ENCODE measurements at places on chromosomes 16 and 17.

GRCh38 chr17:44222112-44222869 lies 2.8 kb upstream of the UBTF start:
- no peak for DNase-seq

GRCh38 chr16:74778646-74779045 lies 4.0 kb upstream of the FA2H start:
- no peak for DNase-seq

DNA sequence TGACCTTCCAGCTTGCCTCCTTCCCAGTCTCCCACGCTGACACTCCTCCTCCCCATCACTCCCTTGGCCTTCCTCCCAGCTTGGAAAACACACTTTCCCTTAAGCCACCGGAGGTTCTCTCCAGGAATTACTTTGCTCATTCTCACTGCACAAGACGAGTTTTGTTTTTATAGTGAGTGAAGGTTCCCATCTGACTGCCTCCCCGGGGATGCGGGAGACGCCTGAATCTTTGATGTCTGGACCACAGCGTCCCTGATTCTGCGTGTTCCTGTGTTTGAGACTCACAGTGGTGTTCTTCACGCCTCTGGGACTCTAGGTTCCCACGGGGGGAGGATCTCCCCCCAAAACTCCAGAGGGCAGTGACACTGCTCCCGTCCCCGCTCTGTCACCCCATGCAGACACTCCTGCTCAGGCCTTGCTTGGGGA lies 2.0 kb downstream of the DNAI2 start:
- no peak for DNase-seq

- DNase-seq = no peak
Measured at GRCh38 chr17:81258292-81258691, 19.2 kb downstream of the NDUFAF8 start.

GRCh38 chr16:17437981-17438380 lies 32.8 kb downstream of the XYLT1 start:
- no peak for DNase-seq

- peak; percentile 41 for DNase-seq
Measured at GRCh38 chr16:3171181-3171854, 16.7 kb upstream of the OR1F1 start.

DNA sequence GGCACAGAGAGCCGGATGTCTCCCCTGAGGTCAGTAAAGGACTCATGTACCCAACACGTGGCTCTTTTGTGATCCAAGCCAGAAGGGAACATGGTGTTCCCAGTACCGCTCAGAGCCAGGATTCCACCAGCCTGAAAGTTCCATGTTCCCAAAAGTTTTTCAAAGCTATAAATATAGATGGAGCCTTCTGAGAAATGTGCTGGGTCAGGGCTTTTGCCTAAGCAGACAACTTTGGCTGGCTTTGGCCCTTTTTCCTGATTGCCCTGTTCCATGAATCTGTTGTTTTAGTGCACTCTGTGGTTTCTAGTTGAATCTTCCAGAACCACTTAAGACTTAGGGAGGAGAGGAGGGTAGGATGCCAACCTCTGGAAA lies 128.5 kb upstream of the HS3ST2 start:
- no peak for DNase-seq

- peak; percentile 87 for DNase-seq
Measured at GRCh38 chr16:1351582-1352362, at the start of the genes GNPTG and TSR3. TSS of gene GNPTG (plus strand) at chr16:1351931. CDS start at chr16:1351966, 35 bp downstream. TSS of gene TSR3 (minus strand) at chr16:1351878. CDS start at chr16:1351804, 74 bp downstream.

DNA sequence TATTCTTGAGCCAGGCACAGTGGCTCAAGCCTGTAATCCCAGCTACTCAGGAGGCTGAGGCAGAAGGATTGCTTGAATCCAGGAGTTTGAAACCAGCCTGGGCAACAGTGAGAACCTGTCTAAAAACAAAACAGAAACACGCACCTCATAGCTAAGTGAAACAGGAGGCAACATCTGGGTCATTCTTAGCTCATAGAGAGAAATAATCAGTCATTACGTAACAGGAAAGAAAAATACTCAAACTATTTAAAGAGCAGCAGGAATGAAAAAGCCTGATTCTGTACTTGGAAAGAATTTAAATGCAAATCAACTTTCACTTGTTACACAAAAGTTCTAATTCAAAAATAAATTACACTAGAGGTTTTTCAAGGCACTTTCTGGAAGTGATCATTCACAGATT lies 17.2 kb downstream of the CHCT1 start:
- no peak for DNase-seq

- no peak for DNase-seq
Measured at GRCh38 chr17:62696726-62697490, 69.4 kb downstream of the MRC2 start.

DNA sequence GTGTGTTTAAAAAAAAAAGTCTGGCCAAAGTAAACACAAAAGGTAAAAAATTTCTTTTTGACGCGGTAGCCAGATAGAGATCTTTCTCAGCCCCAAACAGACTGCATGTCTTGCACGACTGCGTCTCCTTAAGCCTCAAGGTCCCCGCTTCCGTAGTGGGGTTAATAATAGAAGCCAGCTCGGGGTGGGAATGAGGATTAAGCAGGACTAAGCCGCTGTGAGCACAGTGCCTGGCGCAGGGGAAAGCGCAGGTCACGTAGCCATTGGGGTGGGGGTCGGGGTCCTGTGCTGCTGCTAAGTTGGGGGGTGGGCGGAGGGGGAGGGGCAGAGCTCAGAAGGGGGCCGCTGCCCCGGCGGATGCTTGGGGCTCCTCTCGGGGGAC lies 521 bp downstream of the GGA2 start:
- no peak for DNase-seq

GRCh38 chr17:37294888-37295287 lies 80.9 kb upstream of the C17orf78 start:
- DNase-seq = no peak

DNA sequence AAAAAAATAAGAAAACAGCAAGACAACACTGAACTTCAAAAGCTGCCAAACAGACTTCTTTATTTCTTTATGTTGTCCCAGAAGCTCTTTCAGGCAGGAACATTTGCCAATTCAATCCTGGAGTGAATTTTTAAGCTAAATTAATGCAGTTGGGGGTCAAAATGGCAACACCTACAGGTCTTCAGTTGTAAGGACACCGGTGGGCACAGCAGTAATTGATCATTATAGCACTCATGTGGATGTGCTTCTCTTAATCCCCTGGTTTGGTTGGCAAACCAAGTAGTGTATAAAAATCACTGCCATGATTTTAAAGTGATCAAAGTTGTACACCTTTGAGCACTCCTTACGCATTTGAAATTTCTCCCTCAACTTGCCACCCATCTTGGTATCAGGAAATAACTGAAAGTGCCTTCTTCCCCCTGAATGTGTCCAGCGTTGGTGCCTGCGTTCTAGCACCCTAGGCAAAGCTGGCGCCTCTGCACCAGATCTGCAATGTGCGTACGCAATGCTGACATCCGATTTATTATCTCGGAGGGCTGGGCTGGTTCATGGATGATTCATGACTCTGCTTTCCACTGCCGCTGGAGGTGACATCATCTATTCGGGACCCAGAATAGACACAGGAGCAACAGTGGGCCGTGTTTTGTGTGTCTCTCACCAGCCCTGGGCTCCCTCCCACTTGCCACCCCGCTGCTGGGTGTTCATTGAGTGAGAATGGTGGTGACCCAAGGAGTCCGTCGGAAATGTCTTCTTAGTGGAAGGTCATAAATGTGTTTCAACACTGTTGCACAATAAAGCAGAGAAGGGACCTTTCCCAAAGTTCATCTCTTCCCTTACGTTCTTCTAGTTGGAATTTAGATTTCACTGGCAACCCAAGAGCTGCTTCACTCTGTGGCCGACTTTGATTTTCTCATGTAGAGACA lies 203.4 kb downstream of the CCDC182 start:
- no peak for DNase-seq

DNA sequence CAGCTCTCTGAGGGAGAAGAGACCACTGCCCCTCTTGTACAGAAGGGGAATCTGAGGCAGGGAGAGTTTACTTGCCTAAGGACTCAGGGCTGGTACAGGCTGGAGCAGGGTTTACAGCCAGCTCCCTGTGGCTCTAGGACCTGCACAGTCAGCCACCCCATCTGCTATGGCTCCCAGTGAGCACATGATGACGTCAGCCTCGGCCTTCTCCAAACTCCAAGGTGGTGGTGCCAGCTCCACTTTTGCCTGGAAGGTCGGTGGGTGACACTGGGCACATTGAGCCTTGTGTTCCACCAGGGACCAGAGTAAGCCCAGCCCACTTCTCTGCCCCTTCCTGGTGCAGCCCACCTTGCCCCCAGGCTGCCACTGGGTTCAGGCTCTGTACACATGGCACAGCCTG lies 202.2 kb downstream of the ENGASE start:
- DNase-seq = no peak

All from memory B cell (primary cell).